ENCODE measurements at places on chromosomes 7 and 10.

DNA sequence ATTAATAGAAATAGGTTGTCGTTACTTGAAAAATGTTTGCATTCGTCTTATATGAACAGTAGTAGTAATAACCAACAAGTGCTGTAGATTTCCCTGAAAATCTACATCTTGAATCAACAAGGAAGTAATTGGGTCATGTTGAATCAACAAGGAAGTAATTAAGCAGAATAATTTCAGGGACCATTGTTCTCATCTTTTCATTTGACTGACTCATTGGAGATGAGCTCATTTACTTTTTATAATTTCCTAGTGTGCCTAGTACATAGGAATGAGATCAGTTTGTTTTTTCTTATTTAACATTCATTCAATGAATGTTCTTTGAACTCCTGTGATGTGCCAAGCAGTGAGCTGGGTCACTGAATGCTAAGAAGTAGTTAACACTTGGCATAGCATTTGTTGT, 8.2 kb downstream of the CLDN12 start:
- no peak for DNase-seq

DNA sequence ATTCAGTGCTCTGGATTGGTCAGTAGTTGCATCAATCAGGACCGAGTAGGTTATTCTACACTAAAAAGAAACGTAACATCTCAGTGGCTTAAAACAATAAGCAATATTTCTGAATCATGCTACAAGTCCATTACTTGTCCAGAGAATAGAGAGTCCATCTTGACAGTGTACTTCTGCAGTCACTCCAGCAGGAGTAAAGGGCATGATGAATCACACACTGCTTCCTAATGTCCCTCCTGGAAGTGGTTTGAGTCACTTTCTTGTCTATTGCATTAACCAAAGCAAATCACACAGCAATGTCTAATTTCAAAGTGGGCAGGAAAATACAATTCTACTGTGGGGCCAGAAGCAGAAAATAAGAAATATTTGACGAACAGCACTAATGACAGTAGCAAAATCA, 124.8 kb downstream of the TSPAN12 start:
- no peak for DNase-seq

- DNase-seq: peak; percentile 59
These were observed 1.3 kb downstream of the GUSB start for GRCh38 chr7:65980478-65981250.

DNA sequence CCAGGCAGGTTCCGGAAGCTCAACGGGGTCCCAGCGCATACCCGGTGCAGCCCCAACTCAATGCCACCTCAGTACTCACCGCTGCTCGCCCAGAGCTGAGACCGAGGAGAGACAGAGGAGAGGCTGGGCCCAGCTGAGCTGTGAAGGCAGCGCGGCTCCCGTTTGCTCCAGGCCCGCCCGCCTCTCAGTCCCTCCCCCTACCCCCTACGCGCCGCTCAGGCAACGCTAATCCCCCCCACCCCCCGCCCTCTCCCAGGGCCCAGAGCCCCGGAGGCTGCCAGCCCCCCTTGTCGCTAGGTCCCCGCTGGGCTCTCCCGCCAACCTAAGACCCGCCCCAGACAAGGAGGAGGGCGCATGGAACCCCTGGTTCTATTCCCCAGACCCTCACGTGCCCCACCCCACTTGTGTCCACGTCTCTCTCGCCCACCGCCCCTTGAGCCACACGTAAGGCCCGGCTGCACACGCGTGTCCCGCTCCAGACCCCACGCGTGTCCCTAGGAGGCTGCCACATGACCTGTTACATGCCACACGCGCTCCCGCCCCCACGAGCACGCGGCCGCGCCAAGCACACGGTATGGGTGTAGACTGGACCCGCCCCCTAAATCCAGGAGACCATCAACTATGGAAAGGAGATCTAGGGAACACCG, at the start of gene PSD:
Gene PSD, minus strand, starts transcription at position 164 of the 647 bp plus-strand sequence. CDS start 1,747 bp downstream, outside the sequence.
- DNase-seq: peak; percentile 28

- DNase-seq: no peak
These were observed 79.0 kb downstream of the SEMA3C start for GRCh38 chr7:80839855-80840254.

DNA sequence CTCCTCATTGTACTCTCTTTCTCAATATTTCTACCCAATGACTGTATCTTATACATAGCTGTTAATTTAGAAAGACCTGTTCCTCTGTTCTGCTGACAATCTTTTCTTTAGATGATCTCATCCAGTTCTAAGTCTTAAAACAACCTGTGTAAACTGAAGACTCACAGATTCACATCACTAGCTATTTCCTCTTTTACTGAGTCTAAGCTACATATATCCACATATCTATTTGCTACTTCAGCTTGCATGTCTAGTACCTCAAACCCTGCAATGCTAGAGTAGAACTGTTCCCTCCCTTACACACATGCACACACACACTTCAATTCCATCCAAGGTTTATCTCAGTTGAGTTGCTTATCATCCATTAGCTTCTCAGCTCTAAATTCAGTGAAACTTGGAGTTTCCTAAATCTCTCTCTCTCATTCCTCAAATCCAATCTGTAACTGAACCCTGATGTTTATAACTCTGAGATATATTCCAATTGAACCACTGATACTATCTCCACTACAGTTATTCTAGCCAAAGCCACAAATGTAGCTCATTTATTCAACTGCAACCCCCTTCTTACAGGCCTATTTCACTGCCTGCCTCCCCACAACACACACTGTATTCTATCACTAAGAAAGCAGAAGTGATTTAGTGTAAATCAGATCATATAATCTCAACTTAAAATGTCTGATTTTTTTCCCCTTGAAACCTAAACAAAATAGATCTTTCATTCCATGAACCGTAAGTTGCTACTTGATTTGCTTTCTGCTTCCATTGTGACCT, 1036.8 kb upstream of the POT1 start:
- DNase-seq: no peak

DNA sequence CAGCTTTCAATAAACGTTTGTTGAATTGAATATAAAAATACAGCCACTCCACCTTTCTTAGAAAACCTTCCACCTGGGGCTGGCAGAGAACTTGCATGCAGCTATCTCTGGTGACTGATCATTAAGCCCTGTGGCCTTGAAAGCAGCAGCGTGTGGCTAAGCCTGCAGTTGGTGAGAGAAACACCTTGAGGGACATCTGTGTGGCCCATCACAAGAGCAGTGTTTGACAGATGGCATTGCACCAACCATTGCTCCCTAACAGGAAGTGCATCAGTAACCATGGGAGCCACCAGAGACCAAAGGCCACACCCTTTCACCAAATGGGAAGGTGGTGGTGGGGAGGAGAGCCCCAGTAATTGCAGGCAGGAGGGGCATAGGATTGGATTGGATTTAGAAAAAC, 22.4 kb downstream of the RHOBTB1 start:
- no peak for DNase-seq

GRCh38 chr10:58220769-58221451, 46.8 kb downstream of the IPMK start:
- no peak for DNase-seq

GRCh38 chr7:117384688-117385362, 42.5 kb downstream of the ASZ1 start:
- DNase-seq: no peak

- peak; percentile 51 for DNase-seq
These were observed 1.2 kb downstream of the MCU start for GRCh38 chr10:72692994-72693781.

DNA sequence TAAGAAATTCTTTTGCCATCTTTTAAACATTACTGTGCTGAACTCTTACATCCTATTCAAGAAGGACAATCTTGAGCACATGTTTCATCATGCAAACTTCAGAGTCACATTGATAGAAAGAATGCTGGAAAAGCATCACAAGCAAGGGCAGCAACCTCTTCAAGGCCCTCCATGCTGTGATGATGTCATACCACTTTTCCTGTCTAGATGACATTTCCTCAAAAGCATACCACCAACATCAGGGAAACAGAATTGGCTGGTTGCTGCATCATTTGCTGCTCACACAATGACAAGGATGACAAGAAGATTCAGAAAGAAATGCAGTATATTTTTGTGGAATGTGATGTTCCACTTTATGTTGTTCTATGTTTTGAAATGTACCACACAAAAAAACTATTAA, 37.6 kb downstream of the CYP2C8 start:
- no peak for DNase-seq

DNA sequence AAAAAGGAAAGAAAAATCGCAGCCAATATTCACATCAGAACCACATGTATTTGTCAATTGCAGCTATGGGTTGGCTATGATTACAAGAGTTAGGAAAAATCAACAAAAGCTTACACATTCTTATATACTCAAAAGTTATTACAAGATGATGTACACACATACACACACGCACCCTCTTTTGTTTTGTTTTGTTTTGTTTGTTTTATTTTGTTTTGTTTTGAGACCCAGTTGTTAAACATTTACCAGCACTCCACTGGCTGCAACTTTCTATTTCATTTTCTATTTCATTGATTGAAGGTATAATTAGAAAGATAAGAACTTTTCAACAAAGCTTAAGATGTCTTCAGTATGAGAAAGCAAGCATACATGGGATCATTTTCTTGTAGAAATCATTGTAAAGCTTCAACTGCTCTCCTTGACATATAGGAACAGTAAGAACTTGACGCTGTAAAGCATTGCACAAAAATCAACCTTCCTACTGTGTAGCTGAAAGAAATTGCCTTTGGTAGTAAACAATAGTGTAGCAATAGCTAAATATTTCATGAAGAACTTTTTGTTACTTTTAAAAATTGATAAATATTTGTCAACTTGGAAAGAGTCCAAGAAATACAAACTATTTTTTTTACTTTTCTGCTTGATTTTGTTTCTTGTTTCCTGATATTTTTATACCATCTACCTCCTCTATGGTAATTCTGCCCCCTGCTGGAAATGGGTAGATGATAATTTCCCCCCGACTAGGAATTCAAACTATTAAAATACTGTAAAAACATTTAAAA, 205.9 kb downstream of the MBL2 start:
- no peak for DNase-seq

DNA sequence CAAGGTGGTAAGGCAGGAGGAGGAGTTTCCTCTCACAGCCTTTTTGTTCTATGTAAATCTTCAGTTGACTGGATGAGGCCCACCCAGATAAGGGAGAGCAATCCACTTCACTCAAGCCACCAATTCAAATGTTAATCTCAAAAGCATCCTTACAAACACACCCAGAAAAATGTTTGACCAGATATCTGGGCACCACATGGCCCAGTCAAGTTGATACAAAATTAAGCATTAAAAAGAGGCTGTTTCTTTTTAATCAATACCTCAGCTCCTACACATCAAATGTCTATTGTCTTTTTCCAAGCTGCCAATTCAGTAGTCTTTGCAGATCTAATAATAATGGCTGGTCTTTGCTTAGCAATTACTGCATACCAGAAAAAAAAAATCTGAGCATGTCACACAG, 18.0 kb upstream of the LYZL1 start:
- DNase-seq: no peak

All from kidney (tissue), 22 donors.